Activated effector memory CD4-positive, alpha-beta T cell treated with Interleukin-2 at 50 U/mL for 16 hours (primary cell): ENCODE measurements at places on chromosomes 3 and 15.

GRCh38 chr15:87661454-87662355, 594.8 kb downstream of the NTRK3 start:
- no peak for DNase-seq

- no peak for DNase-seq
These were observed 42.8 kb upstream of the UBE2E1 start for GRCh38 chr3:23762759-23763477.

GRCh38 chr15:77532846-77533245, 99.9 kb downstream of the LINGO1 start:
- DNase-seq: no peak

- DNase-seq: no peak
These were observed 9.7 kb downstream of the TTC23 start for GRCh38 chr15:99239545-99240198.

DNA sequence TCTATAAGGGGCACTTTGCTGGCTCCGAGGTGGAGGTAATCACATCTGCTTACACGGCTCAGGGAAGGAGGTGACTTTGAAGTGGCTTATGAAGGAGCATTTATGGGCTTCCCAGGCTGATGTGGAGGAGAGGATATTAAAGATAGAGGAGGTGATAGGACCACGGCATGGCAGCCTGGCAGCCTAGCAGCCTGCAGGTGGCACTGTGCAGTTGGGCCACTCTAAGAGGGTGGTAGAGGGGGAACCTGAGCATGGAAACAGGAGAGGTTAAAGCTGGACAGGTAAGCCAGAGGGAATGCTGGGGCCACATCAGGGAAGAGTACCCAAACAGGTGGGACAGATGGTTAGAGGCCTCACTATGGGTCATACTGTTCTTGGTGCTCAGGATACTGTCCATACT, 375.0 kb downstream of the WDR72 start:
- DNase-seq: no peak

DNA sequence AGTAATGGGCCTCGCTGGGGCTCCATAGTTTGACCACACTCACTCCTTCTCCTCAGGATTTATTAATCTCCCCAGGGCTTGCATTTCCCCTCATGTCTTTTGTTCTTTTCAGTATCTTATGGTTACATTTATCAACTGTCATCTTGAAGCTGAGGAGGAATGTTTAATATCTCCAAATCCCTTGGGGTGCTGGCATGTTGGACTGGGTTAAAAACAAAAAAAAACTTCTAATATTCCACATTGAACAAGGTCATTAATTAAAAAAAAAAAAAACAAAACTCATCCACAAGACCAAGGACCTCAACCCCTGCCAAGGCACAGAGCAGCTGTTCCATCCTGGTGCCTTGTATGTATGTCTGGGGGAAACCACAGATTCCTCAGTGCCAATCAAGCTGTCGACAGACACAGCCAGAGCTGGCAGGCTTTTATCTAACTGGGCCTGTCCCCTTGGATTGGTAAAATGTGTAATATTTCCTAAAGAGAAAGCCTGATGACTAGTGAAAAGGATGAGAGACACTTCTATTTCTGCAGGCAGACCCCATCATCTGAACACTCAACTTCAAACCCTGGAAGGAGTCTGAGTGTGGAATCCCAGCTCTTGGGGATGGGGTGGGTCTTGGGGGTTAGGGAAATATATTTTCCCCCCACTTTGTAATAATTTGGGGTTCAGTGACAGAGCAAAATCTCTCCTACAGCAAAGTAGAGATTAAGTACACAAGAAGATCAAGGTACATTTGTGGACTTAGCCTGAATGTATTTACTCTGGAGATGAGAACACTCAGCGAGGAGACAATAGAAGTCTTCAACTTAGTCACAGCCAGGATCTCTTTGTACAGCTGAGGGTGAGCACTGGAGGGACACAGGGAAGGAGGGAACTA, 69.1 kb downstream of the TTC23 start:
- no peak for DNase-seq

DNA sequence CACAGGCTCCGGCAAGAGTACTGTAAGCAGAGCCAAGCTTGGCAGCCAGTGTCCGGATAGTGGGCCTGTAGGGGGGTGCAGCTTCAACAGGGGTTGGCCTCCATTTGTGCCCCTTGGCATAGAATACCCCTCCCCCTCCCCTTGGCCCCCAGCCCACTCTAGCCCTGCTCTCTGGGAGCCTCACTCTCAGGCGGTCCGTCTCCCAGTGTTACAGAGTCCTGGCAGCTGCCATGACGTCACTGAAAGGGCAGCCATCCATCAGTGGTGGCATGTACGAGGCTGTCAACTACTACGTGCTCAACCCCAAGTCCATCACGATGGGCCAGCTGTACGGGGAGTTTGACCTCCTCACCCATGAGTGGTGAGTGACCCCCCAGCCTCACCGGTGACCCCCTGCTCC, 50.4 kb downstream of the DNAH1 start:
- no peak for DNase-seq

DNA sequence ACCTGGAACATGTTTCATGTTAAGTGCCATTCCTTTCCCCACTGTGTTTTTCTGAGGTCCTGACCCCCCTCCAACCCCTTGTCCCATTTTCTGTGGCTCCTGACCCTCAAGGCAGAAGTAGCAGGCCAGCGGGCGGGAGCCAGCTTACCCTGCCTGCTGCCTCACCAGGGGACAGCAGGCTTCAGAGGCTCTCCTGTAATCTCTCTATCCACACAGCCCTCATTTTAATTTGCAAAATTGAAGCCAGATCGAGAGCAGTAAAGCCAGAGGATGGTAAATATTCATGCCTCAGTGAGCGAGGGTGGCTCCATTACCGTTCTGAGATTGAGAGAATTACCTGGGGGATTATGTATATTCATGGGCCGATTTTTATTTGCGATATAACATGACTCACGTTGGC, 147.6 kb downstream of the DNAJB8 start:
- DNase-seq: no peak

- DNase-seq: no peak
These were observed 11.9 kb upstream of the LDHAL6B start for GRCh38 chr15:59194639-59195325.

GRCh38 chr15:33068511-33068990, 126.0 kb downstream of the FMN1 start:
- DNase-seq: no peak
